ENCODE measurements at places on chromosomes 6 and 20. TPM values are rescaled to one million over a fixed set of nuclear protein-coding genes. Genes with fewer than 3 reads are reported as not detected.

DNA sequence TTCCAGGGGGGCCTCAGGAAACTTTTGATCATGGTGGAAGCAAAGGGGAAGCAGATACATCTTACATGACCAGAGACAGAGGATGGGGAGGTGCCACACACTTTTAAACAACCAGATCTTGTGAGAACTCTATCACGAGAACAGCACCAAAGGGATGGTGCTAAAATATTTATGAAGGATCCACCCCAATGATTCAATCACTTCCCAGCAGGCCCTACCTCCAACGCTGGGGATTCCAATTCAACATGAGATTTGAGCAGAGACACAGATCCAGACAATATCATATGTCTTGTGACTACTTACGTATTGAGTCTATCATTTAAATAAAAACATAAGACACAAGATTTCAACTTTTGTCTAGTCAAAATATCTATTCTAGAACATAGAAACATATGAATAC is 351.9 kb downstream of the EPM2A start:
- no peak for DNase-seq

GRCh38 chr20:31430568-31431115 is 9.8 kb upstream of the DEFB123 start:
- DNase-seq, result no peak

GRCh38 chr20:62403331-62403730 is 3.8 kb downstream of the CABLES2 start:
- DNase-seq, result no peak

Gene RAET1L
- polyA plus RNA-seq, result 3.1 TPM

Gene SLPI
- polyA plus RNA-seq, result 663 TPM

Gene MYT1
- polyA plus RNA-seq, result 0.25 TPM

Measured in thymus (tissue), 14 donors.